ENCODE measurements at places on chromosomes 7 and 10.

DNA sequence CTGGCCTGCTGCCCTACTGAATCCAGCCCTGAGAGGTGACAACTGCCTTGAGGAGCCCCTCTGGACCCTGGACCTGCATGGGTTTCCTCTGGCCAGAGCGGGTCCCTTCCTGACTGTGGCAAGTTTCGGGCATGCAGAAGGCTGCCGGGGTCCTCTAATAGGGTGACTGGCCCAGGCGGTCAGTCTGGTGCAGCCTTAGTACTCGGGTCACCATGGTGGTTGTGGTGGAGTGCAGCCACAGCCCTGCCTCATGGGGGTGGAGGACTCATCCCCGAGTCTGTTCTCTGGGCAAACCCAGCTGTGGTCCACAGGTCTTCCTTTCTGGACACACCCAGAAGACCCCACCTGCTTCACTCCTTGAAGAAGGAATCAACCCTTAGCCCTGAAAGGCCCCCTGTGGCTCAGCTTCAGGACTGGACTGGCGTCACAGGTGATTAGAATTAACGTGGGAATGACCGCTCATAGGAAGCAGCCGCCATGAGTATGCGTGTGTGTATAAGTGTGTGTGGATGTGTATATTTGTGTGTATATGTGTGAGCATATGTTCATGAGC is 28.7 kb downstream of the RAMP3 start:
- no peak for DNase-seq

GRCh38 chr7:107327986-107328569 is 141.8 kb upstream of the GPR22 start:
- DNase-seq = no peak

DNA sequence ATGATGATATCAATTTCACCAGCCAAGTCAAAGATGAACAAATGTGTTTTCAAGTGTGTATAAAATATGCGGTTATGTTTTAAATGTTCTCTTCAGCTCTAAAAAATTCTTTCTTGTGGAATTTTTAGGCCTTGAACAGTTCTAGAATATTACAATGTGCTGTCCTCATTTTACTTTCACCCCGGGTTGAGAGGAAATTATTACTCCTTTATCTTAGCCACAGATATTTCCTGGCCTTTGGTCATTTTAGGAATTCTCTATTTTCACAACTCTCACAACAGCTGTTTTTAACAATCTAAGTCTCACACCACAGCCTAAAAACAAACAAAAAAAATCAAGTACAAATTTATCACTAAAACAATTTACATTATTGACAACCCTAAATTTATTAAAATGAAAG is 112.2 kb upstream of the HGF start:
- DNase-seq = no peak

GRCh38 chr10:43902842-43903241 is 254.2 kb upstream of the ZNF32 start:
- no peak for DNase-seq

DNA sequence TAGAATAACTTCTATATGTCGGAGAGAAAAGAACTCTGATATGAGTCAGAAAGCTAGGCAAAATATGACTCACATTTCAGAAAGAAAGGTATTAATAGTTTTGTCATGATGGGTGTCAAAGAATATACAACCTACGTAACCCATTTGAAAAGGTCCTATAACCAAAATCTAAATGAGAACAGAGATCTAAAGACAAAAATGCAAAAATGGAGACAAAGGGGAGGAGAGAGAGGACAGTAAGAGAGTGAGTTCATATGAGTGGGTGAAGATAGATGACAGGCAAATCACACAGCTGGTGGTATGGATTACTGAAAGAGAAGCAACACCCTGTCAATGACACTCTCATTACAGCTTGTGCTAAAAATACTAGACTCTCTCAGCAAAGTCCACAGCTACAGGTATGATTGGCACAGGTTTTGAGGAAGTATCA is 25.6 kb downstream of the ANKMY2 start:
- DNase-seq = no peak

- no peak for DNase-seq
These were observed 52.2 kb downstream of the EMX2 start for GRCh38 chr10:117594722-117595121.

DNA sequence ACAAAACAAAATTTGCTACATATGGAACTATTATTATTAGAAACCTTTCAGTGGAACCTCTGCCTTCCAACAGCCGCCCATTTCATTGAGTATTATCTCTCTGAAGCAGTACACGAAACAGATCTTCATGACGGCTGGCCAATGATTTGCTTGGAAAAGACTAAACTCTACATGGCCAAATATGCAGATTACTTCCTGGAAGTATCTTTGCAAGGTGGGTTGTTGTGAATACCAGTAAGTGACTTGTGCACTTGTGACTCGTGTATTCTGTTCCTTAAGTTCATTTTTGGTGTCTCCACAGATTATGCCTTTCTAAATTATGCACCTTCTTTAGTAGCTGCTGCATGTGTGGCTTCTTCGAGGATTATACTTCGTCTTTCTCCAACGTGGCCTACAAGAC is 13.4 kb downstream of the CCNJ start:
- no peak for DNase-seq

DNA sequence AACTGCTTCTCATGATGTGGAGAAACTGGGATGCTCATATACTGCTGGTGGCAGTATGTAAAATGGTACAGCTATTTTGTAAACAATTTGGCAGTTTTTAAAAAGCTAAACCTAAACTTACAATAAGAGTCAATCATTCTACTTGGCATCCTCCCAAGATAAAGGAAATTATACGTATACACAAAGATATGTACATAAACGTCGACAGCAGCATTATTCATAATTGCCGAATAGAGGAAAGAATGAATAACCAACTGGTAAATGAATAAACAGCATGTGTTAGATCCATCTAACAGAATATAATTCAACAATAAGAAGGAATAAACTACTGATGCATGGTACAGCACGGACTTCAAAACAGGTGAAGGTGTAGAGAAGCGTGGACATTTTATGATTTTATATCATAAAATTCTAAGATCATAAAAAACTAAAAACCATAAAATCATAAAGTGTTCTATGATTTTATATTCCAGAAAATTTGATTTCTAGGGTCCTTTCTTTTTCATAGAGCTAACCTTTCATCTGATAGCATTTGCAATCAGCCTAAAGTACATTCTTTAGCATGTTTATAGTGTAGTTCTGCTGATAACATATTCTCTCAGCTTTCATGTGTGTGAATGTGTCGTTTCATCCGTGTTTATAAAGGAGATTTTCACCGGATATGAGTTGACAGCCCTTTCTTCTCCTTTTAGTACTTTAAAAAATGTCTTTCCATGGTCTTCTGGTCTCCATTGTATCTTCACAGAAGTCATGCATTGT is 261.5 kb downstream of the DIP2C start:
- DNase-seq = no peak

DNA sequence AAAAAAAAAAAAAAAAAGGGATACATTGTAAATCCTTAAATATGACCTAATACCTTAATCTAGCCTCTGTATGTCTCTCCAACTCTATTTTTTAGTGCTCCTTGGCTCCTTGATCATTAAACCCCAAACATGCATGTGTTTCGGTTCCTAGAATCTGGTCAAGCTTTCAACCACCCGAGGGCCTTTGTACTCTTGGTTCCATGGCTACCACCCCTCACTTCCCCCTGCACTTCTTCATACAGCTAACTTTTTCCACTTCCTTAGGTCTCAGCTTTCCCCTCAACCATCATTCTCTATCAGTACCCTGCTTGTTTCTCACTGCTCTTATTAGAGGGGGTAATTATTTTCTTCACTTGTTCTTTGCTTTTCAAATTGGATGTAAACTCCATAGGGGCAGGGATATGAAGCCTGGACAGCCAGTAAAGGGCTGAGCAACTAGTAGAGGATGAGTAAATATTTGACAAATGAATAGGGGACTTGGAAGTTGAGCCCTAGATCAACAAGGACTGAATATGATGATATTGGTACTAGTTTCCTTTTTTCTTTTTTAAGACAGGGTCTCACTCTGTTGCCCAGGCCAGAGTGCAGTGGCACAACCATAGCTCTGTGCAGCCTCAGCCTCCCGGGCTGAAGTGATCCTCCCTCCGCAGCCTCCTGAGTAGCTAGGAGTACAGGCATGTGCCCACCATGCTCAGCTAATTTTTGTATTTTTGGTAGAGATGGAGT is 4.3 kb upstream of the GDI2 start:
- no peak for DNase-seq

Measured in activated naive CD4-positive, alpha-beta T cell (primary cell).